ENCODE measurements at places on chromosomes 12 and 14.

- no peak for DNase-seq
Observed at GRCh38 chr12:86623267-86623666, 367.1 kb upstream of the MGAT4C start.

DNA sequence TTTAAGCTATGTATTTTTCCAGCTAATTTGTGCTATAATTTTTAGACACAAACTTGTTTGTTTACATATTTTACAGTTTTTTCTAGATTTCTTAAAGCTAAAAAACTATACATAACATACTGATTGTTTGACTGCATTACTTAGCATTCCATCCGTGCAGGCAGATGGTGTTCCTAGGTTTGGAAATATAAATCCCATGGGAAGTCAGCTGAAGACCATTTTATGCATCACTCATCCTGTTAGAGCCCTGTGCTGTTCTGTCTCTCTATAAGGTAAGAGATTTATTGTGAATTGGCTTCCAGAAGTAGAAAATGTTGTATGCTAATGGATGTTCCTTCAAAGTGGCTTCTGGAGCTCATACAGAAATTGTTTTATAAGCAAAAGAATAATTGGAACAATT, 31.1 kb downstream of the RMST start:
- no peak for DNase-seq

GRCh38 chr14:89724628-89724960, 229.9 kb downstream of the EFCAB11 start:
- DNase-seq = no peak

GRCh38 chr14:25628390-25628789, 578.4 kb upstream of the STXBP6 start:
- DNase-seq = no peak

DNA sequence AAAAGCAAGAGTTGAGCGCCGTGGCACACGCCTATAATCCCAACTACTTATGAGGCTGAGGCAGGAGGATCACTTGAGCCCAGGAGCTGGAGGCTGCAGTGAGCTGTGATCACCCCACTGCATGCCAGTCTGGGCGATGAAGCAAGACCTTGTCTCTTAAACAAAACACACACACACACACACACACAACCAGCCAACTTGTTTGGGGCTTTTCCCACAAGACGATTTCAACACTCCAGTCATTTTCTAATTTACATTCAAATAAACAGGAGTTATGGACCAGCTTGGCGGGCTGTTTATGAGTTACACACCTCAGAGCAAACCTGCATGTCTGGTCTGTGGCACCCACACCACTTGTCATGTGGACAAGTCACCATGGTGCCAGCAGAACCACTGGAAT, 6.7 kb downstream of the GLTP start:
- no peak for DNase-seq

DNA sequence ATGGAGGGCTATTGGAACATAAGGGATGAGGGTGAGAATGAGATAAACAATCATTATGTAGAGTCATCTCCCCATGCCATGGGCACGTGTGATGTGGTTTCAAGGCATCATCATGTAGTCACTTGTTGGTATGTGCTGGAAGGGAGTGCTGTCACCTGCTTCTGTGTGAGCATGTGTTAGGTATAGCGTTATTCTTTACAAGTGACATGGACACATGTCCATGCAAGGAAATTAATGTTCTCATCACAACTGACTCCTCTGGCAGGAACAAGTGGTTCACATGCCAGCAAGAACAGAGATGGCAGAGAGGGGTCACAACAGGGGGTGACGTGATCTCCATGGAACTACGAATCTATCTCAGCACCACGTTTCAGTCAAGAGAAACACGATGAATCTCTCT, 815.8 kb downstream of the BCL11B start:
- DNase-seq = no peak

DNA sequence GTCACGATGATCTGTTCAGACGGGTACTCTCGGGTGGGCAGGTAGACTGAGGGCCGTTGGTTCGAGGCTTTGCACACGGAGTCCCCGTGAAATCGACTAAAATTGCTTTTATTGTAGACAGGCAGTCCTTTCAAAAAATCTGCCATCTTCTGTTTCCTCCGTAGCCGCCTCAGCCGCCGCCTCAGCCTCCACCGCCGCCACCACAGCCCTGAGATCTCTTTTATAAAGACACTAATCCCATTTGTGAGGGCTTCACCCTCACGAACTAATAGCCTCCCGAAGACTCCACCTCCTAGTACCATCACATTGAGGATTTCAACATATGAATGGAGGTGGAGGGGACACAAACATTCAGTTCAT, 74.2 kb downstream of the KLHL28 start:
- no peak for DNase-seq

DNA sequence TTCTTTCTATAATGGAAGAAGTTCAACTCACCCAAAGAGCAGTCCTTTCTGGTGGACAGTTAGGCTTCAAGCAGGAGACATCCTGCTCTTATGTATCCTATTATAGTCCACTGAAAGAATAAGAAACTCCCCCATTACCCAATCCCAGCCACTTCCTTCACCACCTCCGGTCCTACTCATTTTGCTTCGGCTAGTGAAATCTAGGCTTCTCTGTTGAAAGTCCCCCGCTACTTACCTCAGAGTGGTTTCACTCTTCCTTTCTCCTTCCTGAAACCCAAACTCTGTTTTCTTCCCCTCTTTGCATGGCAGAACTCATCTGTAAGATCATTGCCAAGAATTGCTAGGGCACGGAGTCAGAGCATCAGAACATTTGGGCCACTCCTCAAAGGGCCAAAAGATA, at the start of gene GPR84:
GPR84 (minus strand) TSS at position 74 of the 400 bp plus-strand sequence. CDS start 635 bp downstream, outside the sequence.
- DNase-seq = no peak

DNA sequence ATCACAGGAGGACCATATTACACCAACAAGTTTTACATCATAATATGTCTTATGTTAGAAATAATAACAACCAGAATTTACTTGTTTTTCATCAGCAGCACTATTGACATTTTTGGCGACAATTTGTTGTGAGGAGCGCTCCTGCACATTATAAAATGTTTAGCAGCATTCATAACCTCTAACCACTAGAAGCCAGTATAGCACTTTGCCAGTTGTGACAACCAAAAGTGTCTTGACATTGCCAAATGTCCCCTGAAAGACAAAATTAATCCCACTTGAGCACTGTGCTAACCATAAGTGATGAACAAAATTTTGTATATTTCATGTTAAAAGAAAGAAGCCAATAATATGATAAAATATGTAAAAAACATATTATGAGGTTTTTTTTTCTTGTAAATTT, 356.9 kb upstream of the LMO3 start:
- DNase-seq = no peak

DNA sequence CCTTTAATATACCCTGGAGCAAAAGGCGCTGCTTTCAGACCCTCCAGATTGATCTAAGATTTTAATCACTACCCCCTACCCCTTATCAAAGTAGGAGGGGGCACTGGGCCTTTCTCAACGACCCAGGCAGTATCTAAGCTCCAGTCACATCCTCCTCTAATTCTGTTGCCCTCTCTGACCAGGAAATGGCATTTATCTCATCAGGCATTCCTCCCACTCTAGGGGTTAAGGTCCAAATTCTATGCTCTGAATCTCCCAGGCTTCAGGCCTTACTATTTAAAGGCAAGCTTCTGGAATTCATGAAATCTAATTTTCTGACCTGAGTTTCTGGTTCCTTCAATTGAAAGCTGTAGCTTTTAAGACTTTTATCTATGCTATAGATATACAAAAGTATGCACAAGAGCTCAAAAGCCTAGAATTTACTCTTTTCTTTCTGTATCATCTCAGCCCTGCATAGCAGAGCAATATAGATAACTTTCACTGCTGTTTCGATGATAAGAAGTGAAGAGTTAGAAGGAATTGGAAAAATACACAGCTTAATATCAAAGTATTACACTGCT, 622.9 kb downstream of the RPS29 start:
- DNase-seq = no peak

GRCh38 chr14:72786378-72787350, 107.2 kb downstream of the DPF3 start:
- no peak for DNase-seq

GRCh38 chr12:3530548-3530947, 39.5 kb downstream of the PRMT8 start:
- DNase-seq = no peak

DNA sequence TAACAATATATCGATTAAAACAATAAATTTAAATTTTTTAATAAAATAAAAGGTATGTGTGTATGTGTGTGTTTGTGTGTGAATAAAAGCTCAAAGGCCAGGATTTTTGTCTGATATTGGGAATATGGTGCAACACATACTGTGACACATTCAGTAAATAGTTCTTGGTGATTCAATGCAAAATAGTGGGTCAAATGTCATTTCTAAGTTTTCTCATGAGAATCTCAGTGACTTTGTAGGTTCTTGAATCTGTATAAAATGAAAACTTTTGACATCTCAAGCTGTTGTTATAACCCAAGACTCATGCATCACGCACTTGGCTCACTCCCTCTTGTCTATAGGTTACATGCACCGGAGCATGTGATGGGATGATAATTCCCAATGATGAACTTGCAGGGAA, 16.2 kb upstream of the MED6 start:
- no peak for DNase-seq

DNA sequence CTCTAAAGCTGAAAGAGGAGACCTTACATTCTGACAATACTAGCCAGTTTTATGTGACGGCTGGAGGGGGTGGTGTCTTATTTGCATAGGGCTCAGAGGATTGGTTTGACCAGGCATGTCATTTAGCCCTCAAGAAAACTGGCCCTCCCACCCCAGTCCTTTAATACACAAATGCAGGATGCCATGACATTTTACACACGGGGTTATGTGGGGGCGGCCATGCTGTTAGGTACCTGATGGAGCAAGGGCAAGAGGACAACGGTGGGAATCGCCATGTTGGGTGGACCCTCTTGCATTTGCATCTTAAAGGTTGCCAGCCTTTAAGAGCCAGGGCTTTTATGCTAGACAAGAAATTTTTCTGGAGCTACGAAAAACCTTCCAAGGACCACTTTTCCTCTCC, 23.3 kb downstream of the MDM2 start:
- DNase-seq = no peak

DNA sequence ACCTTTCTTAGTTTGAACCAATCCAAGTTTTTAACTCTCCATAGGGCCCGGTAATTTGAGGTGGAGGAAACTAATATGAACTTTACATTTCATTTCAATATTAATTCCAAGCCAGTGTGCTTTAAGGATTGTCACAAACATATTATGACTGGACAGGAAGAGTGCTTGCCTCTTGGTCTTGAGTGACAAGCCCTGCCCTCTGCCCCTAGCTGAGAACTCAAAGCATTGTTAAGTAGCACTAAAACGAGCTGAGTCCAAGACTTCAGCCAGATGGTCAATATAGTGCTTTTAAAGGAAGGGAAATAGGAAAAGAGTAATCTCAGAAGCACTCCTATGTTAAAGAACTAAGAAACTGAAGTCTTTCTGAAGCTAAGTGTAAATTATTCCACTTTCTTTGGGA, 17.1 kb downstream of the TRMT5 start:
- DNase-seq = no peak

GRCh38 chr12:91171476-91171875, 11.1 kb downstream of the DCN start:
- no peak for DNase-seq

All from stimulated activated CD4-positive, alpha-beta T cell treated with anti-CD3 and anti-CD28 coated beads, Interleukin-4, amount 100 ng/mL, for 24 hours (primary cell).